Caudate nucleus (tissue), 63 donors: ENCODE measurements at places on chromosomes 16 and 17.

GRCh38 chr17:63686138-63686685, 13.7 kb downstream of the LIMD2 start:
- no peak for DNase-seq

- no peak for DNase-seq
Observed at GRCh38 chr16:83023011-83023410, 396.2 kb downstream of the CDH13 start.

DNA sequence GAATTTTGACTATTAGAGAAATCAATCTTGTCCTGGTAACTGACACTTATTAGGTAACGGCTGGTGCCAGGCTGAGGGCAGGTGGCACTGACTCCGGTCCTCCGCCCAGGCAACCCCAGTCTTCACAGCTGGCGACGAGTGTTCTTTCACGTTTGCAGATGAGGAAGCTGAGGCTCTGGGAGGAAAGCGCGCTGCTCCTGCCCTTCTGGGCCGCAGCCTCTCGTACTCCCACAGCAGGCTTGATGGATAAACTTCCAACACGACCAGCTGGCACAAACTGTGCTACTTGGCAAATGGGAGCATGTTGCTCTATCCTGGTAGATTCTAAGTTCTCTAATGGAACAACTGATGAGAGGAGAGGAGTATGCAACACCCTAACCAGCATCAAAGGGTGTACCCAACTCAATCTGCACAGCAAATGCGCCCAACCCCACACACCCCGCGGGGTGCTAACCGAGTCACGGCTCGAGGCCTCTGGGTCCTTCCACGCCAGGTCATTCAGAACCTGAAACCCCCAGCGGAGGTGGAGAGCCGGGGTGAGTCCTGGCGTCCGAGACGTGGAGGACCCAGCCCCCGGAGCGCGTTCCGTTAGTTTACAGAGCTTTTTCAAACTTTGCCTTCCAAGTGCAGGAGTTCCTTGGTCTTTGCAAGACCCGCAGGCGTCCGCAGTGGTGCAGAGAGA, 477 bp upstream of the SLC47A1 start:
- DNase-seq = no peak

- no peak for DNase-seq
Observed at GRCh38 chr17:80847496-80848230, 144.0 kb upstream of the CHMP6 start.

- DNase-seq = peak; percentile 4
Observed at GRCh38 chr17:51056813-51057510, 63.7 kb downstream of the SPAG9 start.

DNA sequence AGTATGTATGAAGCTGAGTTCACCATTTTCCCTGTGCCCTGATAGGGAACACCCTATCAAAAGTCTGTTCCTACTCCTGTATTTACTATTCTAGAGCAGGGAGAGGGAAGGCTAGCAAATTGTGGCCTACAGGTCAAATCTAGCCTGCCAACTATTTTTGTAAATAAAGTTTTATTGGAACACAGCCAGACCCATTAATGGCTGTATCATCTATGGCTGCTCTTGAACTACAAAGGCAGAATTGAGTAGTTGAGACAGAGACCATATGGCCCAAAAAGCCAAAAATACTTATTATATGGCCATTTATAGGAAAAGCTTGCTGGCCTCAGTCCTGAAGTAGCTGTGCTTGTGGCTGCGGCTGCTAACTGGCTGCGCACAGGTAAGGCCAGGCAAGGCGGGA, 4.3 kb upstream of the ALDOC start:
- DNase-seq = no peak

- DNase-seq = no peak
Observed at GRCh38 chr17:50575581-50576210, 15.2 kb downstream of the CACNA1G start.

DNA sequence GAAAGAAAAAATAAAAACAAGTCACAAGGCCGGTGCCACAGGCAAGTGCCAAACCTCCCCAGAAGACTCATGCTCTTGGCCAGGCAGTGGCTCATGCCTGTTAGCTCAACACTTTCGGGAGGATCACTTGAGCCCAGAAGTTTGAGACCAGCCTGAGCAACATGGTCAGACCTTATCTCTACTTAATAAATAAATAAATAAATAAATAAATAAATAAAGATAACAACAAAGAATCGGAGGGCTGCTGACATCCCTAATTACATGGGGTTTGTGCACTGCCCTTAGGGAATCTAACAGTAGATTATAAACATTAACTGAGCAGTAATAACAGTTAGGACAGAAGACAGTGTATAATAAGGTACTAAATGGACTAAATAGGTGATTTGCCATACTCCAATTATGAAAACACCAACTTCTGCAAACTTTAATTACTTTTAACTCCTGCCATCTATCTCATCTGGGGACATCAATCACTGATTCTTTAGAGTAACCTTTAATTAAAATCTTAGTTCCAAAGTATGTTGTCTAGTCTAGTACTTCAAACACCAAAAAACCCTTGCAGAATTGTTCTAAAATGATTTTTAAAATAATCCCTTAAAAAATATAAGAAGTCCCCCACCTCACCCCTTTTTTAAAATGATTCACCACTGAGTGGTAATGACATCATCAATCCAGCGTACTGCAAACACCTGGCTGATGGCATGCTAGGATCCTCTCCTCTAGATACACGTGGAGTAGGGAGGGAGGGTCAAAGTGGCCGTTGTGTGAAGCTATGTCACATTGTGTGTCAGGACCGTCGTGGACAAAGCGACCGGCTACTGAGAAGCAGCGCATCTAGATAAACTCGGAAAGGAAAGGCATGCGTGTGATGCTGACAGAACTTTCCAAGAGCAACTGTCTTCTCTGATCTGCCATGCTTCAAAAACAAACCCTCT, 28.5 kb downstream of the CYTH1 start:
- no peak for DNase-seq
